Activated naive CD4-positive, alpha-beta T cell treated with anti-CD3 and anti-CD28 coated beads, Interleukin-2, amount 50 U/mL, for 72 hours (primary cell): ENCODE measurements at places on chromosomes 6 and 20. TPM values are rescaled to one million over a fixed set of nuclear protein-coding genes. Genes with fewer than 3 reads are reported as not detected.

The SNTA1 gene
- total RNA-seq: 3.1 TPM

The SLC22A7 gene
- not detected for total RNA-seq

The C6orf118 gene
- not detected for total RNA-seq

The GSS gene
- total RNA-seq: 59.7 TPM

The SEL1L2 gene
- total RNA-seq: not detected
